Thymus (tissue), 14 donors: ENCODE measurements at places on chromosomes 1 and 21.

DNA sequence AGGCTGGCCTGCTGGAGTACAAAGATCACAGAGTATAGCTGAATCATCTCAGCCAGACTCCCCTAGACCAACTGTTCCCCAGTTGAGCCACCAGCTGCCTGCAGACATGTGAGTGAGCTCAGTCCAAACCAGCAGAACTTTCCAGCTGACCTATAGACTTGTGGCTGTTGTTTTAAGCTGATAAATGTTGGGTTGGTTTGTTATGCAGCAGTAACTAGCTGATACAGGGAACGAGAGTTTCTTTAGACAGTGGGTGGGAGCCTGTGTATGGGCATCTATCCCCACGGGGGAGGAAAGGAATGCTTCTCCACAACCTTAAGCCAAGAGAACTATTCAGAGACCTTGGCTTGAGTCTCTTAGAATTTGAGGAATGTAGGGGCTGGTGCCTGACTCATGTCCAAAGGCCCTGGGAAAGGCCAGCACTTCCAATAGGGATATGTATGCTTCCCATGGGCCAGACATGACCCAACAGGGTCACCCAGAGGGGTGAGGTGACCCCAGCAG lies 30.1 kb downstream of the SLC1A7 start:
- DNase-seq = no peak

GRCh38 chr1:166974647-166975345 lies 544 bp downstream of the ILDR2 start:
- DNase-seq = peak; percentile 20

DNA sequence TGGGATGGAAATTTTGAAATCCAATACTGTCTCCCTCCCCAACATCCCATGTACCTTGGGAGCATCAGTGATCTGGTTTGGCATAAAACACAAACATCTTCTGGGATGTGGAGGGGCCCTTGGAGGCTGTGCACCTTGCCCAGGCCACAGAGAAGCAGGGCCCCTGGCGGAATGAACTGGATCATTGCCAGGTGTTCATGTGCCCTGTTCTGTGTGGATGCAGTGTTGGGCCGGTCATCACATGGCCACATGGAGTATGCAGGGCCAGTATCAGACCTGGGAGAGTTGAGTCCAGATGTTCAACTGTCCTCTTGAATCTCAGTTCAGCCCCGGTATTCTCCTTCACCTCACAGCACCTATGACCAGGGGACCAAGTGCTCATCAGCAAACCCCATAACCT lies 26.9 kb downstream of the ARHGEF10L start:
- no peak for DNase-seq

- DNase-seq = no peak
Measured at GRCh38 chr1:69568421-69569174, 876 bp downstream of the LRRC7 start.

GRCh38 chr1:197199923-197200271 lies 53.4 kb upstream of the ASPM start:
- DNase-seq = no peak

DNA sequence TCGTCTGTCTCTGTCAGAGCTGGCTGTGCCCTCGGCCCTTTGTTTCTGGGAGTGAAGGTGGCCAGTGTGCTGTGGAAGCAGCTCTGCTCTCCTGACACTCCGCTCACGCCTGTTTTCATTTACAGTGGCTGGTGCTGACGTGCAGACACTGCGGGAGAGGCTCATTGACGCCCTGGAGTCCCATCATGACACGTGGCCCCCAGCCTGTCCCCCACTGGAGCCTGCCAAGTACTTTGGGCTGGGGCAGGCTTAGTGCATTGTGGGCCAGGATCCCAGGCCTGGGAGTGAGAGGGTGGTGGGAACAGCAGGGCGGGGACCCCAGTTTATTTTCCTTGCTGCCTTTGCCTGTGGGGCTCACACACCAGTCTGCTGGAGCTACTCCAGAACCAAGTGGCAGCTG lies 21.1 kb downstream of the QSOX1 start:
- no peak for DNase-seq

- DNase-seq = no peak
Measured at GRCh38 chr21:26961698-26962097, 5.2 kb downstream of the ADAMTS5 start.

DNA sequence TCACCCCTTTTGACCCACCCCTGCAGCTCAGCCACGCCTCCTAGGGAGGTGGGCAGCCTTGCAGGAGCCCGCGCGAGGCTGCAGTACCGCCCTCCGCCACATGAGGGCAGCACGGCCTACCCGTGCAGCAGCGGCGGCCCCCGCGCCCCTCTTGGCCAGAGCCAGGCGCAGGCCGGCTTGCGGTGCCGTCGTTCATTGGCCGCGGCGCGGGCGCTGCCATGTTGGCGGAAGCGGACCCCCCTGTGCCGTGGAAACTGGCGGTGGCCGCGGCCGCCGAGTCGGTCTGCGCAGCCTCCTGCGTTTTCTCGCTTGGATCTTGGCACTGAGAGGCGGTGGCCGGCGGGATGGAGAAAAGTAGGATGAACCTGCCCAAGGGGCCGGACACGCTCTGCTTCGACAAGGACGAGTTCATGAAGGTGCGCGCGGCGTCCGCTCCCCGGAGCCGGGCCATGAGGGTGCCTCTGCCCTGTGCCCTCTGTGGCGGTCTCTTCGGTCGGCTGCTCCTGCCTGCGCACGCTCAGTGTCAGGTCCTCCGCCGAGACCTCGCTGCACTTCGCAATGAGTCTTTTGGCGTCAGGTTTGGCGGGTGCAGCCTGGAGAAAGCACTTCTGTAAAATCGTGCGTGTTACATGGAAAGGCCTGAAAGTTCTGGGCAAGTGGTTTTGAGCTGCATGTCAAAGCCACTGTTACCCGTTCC lies at the start of gene COG2:
TSS of gene COG2 (plus strand) at position 219 of the 697 bp plus-strand sequence. CDS start at position 345, 126 bp downstream.
- peak; percentile 89 for DNase-seq

DNA sequence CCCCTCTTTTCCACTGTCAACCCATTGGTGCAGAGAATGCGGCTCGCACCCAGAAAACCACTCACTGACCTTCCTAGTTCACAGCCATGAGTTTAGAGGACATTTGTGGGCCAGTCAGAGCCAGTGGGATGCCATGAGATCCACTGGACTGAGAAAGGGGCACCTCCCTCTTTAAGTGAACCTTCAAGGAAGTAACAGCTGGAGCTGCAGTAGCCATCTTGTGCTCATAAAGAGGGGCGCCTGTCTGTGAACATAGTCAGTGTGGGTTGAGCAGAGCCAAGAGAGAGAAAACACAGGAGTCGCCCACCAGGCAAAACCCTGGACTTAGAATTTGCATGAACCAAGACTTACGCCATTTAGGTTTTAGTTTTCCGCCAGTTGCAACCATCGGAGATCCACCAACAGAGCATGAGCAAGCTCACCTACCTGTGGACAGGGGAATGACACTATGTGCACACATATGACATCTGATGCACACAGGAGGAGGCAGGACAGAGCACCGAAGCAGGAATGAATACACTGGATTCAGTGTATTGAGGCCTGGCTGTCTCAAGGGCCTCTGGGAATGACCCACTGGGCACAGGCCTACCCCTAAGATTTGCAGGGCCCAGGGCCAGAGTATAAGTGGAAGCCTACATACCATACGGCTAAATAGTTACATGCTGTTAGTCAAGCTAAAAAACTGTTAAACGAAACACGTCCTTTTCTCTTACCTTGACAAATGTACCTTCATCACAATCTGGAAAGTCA lies 151.6 kb downstream of the GRIK3 start:
- DNase-seq = no peak

- DNase-seq = no peak
Measured at GRCh38 chr1:4973341-4973740, 318.9 kb downstream of the AJAP1 start.

DNA sequence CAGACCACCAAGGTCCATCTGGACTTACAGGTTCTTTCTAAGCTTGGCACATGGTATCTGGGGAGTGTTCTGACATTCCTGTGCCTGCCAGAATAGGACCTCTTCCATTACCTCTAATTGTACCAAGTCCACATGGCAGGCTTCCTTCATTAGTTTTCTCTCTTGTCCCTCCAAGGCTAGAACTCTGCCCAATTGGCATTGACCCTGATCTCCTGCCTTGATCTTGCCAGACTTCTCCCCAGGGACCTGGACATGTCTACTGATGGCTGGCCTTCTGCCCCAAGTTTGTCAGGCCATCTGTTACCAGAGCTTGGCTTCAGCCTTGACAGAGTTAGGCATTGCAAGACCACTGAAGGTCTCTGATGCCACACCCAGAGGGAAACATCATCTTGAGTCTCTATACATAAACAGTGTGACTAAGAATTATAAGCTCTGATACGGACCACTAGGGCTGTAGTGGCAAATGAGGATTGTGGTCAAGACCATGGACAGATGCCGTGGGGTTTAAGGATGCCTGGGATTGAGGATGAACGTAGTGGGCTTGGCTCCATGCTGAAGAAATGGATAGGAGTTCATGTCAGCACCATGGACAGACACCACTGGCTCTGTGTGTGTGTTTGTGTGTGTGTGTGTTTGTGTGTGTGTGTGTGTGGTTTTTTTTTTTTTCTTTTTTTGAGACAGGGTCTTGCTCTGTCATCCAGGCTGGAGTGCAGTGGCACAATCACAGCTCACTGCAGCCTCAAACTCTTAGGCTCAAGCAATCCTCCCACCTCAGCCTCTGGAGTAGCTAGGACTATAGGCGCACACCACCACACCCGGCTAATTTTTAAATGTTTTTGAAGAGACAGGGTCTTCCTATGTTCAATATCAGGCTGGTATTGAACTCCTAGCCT lies 19.5 kb upstream of the PSMB2 start:
- no peak for DNase-seq

DNA sequence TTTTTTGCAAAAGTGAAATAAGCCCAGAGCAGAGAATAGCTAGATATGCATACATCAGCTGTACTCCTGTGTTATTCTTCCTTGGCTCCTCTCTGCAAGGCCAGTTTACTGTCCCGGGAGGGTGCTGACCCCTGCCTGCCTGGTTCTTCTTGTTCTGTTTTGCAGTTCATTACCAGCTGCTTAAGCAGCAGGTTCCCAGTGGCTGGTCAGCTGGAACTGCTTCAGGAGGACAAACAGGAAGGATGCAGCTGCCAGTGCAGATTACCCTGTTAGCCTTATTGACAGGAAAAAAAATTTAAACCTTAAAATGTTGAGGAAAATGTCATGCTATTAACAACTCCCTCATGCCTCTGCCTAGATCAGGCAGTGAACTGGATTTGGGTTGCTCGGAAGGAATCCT lies 16.0 kb upstream of the LRIG2 start:
- no peak for DNase-seq

- DNase-seq = no peak
Measured at GRCh38 chr1:153877112-153877511, 45.7 kb downstream of the GATAD2B start.

- DNase-seq = no peak
Measured at GRCh38 chr1:184629266-184629665, 125.4 kb downstream of the EDEM3 start.

- DNase-seq = no peak
Measured at GRCh38 chr1:220013497-220013896, 32.8 kb downstream of the EPRS1 start.

DNA sequence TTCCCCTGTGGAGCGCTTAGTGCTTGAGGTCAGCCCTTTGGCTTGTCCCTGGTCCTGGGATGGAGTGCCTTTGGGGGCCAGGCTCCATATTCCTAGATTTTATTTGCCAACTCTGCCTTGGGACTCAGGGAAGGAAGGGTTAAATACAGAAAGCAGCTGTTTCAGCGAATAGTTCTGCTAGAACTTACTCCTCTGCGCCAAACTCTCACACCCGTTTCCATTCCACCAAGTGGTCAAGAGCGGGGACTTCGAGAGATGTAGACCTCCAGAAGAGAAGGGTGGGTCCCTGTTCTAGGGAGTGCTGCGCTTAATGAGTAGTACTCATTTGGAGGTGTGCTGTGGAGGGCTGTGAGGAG lies 704 bp upstream of the TOMM40L start:
- DNase-seq = no peak

- no peak for DNase-seq
Measured at GRCh38 chr1:198499588-198499987, 40.9 kb downstream of the ATP6V1G3 start.

- DNase-seq = no peak
Measured at GRCh38 chr1:30537279-30537678, 186.1 kb downstream of the MATN1 start.

- no peak for DNase-seq
Measured at GRCh38 chr1:227786673-227787512, 28.6 kb upstream of the PRSS38 start.

DNA sequence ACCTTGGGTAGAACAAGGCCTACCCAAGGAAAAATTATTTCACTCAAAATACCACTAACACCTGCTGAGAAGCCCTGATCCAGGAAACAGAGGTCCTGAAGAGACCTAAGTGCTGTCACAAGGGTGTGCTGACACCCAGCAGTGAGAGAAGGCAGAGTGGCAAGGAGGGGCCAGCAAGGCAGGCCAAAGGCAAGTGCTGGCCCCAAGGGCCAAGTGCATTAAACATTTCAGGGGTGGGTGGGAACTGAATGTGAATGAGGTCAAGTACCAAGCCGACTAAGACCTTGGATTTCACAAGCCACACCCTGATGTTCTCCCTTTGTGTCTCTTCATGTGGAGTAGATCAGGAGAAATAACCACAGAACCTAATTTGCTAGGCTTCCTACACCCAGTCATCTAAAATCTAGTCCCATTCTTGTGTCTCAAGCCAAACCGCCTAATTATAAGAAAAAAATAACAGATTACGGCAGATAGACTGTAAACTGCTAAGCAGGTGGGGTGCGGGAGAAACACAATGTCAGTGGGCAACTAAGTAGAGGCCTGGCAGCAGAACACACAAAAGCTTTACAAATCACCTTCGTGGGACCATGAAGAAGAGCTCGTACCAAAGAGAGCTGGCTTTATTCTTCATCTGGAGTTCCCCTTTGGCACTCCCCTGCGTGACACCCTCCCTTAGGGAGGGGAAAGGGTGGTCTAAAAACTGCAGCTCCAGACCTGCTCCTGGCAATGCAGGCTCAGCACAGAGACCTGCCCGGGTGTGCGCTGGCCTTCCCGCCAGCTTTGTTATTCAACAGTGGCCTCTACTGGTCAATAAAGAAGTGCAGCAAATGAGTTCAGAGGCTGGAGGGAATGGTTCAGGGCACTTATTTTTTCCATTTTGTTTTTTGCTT lies 8.7 kb downstream of the UBE2G2 start:
- peak; percentile 74 for DNase-seq

DNA sequence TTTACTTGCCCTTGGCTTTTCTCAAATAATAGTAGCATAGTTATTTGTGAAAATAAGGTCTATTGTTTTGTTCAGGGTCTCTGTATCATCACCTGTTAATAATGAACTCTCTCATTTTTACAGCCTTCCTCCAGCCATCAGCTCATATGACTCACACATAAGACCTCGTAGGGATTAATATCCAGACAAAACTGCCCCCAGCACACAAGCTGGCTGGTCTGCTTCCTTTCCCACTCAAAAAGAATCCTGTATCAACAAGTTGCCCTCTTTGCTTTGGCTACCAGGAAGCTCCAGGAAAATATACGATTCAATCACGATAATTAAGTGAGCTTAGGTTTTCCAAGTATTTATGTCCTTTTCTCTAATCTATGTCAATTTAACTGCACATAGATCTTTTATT lies 119.2 kb downstream of the DMRTB1 start:
- no peak for DNase-seq

- DNase-seq = no peak
Measured at GRCh38 chr1:239315631-239316217, 70.6 kb upstream of the CHRM3 start.

DNA sequence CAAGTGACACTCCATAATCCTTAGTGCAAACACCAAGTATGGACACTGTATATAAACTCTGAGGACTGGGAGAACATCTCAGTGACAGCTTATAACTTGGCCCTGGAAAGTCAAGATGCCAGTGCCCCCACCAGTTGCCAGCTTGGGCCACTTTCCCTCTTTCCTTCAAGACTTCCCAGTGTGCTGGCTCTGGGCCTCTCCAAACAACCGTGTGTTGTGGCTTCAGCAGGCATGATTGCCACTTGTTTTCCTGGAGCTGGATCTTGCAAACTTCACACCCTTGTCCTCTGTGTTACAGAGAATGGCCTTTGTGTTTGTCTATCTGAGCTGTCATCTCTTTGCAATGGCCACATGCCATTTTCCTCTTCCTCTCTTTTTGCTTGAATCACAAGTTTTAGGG lies 37.0 kb downstream of the CCDC185 start:
- no peak for DNase-seq
